ENCODE measurements at places on chromosomes 6 and 20. TPM values are rescaled to one million over a fixed set of nuclear protein-coding genes. Genes with fewer than 3 reads are reported as not detected.

DNA sequence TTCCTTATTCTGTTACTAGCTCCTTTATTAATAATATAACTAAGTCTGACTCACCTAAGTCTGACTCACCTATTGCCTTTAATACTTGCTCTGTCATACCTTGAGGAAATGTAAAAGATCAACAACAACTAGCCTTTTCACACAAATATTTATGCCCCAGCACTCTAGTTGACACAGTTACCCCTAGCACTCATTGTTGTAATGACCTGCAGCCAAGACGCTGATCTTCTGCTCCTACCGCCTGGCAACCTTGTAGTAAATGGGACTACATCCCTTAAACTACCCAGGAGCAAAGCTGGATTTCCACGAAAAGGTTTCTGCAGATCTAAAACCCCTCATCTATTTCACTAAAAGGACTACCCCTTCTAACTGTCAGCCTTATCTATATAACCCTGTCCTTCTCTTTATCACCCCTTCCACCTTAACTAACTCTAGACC lies 90.0 kb downstream of the PLG start:
- no peak for DNase-seq

DNA sequence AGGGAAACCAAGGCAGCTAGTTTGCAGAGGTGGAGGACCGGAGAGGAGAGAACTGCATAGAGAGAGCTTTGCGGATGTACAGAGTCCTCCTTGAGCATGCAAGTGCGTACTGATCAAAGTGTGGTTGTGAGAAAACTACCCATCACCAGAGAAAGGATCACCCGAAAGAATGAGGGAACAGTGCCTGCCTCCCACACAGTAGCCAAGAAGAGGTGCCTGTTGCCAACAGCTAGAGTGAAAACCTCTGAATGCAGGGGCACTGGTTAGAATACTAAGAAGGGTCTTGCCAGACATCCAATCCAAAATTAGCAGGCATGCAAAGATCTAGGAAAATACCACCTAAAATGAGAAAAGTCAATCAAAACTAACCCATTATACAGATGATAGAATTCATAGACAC lies 166.6 kb upstream of the AKAP12 start:
- DNase-seq = no peak

DNA sequence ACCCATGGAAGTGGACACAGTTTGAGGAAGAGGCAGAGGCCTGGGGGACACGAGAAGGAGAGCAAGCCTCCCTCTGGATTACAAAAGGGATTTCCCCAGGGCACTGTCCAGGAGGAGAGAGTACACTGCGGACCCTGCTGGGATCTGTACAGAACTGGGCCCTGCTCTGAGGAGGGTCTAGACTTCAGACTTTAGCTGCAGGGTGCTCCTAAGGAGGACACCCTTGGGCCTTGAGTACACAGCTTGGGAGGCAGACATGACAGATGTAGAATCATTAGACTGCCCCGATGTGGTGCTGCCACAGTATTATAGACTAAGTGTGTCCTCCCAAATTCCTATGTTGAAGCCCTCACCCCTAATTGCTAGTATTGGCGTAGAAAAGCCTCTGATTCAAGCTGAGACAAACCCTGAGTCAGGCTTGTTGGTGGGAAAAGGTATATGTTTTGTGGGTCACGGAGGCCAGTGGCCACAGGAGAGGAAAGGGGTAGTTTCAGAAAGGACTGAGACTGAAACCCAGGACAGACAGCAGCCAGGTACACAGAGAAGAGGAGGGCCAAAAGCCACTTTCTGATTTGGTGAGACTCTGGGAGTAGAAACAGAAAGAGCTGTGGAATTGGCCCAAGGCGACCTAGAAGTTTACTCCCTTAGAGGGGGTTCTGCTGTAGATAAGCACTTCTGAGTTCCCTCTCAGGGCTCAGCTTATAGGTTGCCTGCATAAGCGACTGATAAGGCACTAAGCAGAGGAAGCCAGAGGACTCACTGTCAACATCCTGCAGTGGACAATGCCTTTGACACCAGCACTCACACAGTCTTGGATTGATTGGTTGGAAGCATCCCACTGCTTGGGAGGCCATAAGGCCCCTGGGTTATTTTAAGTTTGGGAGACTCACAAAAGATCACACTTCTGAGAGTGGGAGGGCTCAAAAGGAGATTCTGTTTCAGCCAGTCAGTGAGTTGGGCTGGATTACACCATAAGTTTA lies 16.5 kb upstream of the SH3BGRL2 start:
- DNase-seq = no peak

DNA sequence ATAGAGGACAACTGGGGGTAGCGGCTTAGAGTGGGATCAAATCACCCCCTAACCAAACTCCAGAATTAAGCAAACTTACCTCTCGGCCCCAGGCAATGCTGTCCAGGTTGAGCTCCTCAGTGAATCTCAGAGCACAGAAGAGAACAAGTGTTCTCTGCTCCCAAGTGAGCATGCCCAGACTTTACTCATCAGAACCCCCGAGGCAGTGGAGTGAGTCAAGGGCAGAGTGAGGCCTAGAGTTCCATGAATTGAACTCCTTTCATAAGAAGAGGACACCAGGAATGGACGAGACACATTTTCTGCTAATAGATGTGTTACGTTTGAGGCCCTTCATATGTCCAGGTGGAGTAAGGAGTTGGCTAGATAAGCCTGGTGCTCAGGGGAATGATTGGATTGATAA lies 134.0 kb upstream of the DTNBP1 start:
- DNase-seq = no peak

GRCh38 chr20:40578961-40579360 lies 110.1 kb downstream of the MAFB start:
- DNase-seq = no peak

The TAAR6 gene
- total RNA-seq = not detected

The DACT2 gene
- not detected for total RNA-seq

- no peak for DNase-seq
Measured at GRCh38 chr6:37709932-37710555, 12.4 kb upstream of the MDGA1 start.

Data from myocyte (in vitro differentiated cells).